ENCODE measurements at places on chromosomes 2 and 18.

DNA sequence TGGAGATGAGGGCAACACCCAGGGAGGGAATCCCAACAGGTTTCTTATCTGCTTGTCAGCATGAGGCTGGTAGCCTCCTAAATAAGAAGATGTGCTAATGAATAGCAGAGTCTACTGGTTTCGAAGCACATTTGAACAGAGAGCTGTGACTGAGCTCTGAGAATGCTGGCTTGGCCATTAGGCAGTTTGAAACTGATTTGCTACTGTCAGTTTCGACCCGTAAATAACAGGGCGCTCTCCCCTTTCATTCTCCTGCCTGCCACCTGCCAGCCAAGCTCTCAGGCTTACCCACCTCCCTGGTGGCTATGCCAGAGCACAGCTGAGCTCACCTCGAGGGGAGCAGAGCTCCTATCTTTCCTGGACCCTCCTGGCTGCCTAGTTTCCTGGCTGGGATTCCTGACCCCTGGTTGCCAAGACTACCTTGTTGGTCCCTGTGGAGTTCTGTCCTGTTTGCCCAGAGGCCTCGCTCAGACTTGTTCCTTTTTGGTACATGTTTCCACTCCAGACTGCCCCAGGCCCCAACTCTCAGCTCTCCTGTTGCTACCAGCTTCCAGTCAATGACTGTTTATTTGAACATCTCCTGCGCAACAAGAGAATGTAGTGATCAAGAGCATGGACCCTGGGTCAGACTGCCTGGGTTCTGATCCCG, 102.3 kb upstream of the ALPP start:
- DNase-seq = no peak

- no peak for DNase-seq
Observed at GRCh38 chr2:113979191-113980128, 89.6 kb downstream of the ACTR3 start.

GRCh38 chr2:148967578-148967977, 70.9 kb upstream of the LYPD6B start:
- DNase-seq = no peak

GRCh38 chr2:36733215-36733614, 36.7 kb downstream of the VIT start:
- DNase-seq = no peak

DNA sequence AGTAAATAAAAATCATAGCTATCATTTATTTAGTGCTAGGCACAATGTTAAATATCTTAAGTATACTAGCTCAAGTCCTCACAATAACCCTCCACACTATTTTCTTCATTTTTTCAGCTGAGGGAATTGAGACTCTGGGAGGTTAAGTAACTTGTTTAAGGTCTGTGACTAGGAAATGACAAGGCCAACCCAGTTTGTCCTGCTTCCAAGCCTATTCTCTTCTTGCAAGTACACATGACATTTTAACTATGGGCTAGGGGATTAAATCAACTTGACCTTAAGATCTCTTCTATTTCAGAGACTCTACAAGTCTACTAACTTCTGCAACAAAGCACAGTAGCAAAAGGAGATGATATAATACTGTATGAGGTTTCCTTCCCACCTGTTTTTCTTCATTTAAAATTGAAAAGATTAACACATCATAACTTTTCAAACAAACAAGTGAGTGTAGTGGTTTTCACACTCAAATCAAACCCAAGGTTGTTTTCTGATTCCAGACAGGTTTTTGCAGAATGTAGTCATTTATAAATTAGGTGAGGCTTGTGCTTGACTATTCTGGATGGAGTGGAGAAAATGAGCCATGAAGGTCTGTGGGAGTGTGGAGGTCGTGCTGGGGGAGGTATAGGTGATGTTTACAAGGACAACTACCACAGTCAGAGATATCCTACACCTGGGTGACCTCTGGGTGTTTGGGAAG, 57.0 kb downstream of the CD28 start:
- no peak for DNase-seq

- no peak for DNase-seq
Observed at GRCh38 chr2:163734401-163734800, 1.4 kb downstream of the FIGN start.

DNA sequence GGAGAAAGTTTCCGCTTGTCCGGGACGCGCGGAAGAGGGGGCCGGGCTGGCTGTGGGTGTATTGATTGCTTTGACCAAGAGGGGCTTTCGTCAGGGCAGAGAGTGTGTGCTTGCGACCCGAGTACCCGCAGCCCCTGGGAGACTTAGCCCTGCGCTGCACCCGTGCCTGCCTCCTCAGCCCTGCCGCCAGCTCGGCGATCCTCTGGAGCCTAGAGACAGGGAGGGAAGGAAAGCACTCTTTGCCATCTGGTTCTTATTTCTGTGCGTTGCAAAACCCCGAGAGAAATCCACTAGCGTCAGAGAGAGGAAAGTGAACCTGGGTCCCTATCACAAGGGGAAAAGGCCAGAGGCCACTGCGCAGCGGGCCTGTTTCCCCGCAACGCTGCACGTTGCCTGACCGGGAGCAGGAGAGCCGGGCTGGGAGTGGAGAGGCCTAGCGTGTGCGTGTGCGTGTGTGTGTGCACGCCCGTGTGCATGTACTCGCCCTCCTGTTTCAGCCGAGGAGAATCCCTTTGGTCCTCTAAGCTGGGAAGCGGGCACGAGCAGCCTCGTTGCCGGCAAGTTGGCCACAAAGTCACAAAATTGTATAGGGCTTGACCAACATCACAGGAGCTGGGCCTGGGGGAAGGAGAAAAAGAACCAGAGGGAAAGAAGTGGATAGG, 1.7 kb downstream of the SIX3 start:
- DNase-seq = no peak

DNA sequence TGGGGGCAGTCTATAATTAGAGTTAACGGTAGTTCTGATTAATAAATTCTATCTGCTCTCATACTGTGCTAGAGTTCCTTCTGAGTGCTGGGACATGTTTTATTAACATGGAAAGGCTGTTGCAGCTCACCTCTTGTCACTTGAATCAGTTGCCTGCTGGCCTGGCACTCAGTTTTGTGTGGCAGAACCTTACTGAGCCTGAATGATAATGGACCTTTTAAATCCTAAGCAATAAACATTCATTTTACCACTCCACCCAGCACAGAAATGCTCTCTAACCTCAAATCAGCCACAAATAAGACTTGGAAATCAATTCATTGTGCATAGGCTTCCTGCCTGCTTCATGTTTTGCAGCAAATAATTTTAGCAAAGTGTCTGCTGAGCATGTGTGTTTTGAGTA, 115.0 kb upstream of the RBMS1 start:
- DNase-seq = no peak

GRCh38 chr2:199223791-199224190, 233.9 kb downstream of the SATB2 start:
- no peak for DNase-seq

DNA sequence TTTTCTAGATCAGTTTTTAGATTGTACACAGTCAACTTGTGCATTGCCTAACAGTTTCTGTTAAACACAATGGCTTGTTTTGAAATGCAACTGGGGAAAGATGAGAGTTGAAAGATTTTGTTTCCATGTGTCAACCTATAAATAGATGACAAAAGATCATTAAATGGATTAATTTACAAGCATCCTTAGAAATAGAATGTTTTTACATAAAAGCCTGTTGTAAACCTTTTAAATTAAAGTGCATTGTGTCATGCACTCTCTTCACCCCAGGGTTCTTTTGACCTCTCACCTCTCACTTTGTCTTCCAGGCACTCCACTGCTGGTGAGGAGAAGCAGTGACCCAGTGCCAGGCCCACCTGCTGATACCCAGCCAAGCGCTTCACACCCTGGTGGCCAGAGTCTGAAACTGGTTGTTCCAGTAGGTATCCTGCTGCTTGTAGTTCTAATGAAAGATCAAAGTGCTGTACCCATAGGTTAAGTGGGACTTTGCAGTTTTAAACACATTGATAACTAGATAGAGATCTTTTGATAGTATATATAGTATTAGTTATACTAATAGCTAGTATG, 502.1 kb downstream of the PARD3B start:
- DNase-seq = no peak

DNA sequence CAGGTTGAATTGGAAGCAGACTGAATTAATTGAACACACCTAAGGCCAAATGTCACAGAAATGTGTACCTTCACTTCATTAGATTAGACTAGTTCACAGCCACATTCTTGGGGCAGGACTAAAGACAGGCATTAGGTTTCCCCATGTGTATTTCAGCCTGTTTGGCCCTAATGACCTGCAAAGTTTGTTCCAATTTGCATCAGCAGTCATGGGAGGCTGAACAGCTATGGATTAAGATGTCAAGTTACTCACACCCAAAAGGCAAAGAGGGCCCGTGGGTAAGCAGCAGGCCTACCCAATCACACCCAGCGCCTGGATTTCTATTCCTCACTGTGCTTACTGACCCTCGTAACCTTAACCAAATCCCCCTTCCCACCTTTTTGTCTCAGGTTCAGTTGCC, 99.6 kb upstream of the RIOK3 start:
- no peak for DNase-seq

DNA sequence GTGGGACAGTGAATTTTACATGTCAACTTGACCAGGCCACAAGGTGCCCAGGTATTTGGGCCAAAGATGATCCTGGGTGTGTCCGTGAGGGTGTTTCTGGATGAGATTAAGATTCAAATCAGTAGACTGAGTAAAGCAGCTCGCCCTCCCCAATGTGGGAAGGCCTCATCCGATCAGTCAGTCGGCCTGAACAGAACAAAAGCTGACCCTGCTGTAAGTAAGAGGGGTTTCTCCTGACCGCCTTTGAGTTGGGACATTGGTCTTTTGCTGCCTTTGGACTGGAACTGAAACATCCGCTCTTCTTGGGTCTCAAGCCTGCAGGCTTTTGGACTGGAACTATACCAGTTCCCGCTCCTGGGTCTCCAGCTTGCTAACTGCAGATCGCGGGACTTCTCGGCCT, 233.3 kb downstream of the KLHL29 start:
- no peak for DNase-seq

GRCh38 chr2:159101755-159102489, 133.5 kb downstream of the TANC1 start:
- no peak for DNase-seq

- no peak for DNase-seq
Observed at GRCh38 chr18:43800584-43800983, 523.3 kb upstream of the SYT4 start.

GRCh38 chr2:168323529-168324021, 76.2 kb upstream of the STK39 start:
- DNase-seq = no peak

- DNase-seq = no peak
Observed at GRCh38 chr2:20130821-20131645, 79.6 kb upstream of the LAPTM4A start.

GRCh38 chr18:46226461-46226860, 122.3 kb downstream of the HAUS1 start:
- DNase-seq = no peak

- DNase-seq = no peak
Observed at GRCh38 chr2:62406573-62407043, 99.4 kb downstream of the TMEM17 start.

- DNase-seq = no peak
Observed at GRCh38 chr2:28602751-28603639, 107.1 kb downstream of the PLB1 start.

GRCh38 chr18:49096021-49096420, 145.3 kb upstream of the SMAD7 start:
- no peak for DNase-seq

GRCh38 chr18:24840051-24840450, 379.6 kb downstream of the HRH4 start:
- DNase-seq = no peak

DNA sequence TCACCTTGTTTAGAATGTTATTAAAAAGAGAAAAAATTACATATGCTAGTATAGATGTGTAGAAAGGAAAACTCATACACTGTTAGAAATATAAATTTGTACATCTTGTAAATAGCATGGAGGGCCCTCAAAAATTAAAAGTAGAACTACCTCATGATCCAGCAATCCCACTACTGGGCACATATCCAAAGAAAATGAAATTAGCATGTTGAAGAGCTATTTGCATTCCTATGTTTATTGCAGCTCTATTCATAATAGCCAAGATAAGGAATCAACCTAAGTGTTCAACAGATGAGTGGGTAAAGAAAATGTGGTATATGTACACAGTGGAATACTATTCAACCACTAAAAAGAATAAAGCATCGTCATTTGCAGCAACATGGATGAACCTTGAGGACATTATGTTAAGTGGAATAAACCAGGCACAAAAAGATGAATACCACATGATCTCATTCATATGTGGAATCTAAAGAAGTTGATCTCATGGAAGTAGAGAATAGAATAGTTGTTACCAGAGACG, 251.5 kb upstream of the THUMPD2 start:
- no peak for DNase-seq

GRCh38 chr18:69330385-69331005, 70.2 kb upstream of the DOK6 start:
- no peak for DNase-seq
